ENCODE measurements at places on chromosomes 4 and X. TPM values are rescaled to one million over a fixed set of nuclear protein-coding genes. Genes with fewer than 3 reads are reported as not detected.

The SLC25A14 gene
- 13.2 TPM for total RNA-seq

The ZMAT1 gene
- total RNA-seq = not detected

- no peak for DNase-seq
- no peak overlapping the region for H3K27ac ChIP-seq
- no peak overlapping the region for H3K4me3 ChIP-seq
Observed at GRCh38 chr4:156870861-156871260, 100.7 kb downstream of the PDGFC start.

DNA sequence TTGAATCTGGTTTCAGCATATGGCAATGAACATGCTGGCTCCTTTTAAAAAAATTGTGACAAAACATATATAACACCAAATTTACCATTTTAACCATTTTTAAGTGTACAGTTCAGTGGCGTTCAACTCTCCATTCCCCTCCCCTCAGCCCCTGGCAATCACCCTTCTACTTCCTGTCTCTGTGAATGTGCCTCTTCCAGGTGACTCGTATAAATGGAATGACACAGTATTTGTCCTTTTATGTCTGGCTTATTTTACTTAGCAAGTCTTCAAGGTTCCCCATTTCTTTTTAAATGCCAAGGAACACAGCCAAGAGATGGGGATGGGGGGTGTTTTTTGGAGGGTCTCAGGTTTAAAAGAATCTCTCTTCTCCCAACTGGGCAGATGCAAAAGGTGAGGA lies 35.4 kb upstream of the BCLAF3 start:
- DNase-seq = peak; percentile 24
- H3K36me3 ChIP-seq = no peaks in the 10 kb centered on the region
- no peak overlapping the region for H3K4me3 ChIP-seq

DNA sequence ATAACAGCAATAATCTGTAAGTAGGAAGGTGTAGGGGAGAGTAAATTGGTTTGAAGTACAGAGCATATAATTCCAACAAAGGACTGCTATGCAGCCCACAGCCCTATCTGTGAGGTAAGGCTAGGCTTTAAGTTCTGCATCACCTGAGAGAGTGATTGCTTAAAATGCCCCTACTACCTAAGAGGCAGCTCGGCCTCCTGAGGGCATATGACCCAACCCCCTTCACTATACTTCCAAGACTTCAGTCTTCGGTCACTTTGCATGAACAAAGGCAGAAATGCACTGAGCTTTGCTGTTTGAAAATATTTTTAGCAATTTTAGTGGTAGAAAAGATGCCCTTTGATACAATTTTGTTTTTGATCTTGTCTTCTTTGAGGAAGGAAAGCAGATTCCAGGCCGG lies 4.9 kb upstream of the DDX3X start:
- H3K4me1 ChIP-seq = peaks cover 18% of the 10 kb centered on the region
- no peak overlapping the region for H3K27ac ChIP-seq
- no peaks in the 10 kb centered on the region for H3K36me3 ChIP-seq
- no peaks in the 10 kb centered on the region for H3K27me3 ChIP-seq

- DNase-seq = peak; percentile 59
- H3K27me3 ChIP-seq = no peaks in the 10 kb centered on the region
- no peak overlapping the region for H3K27ac ChIP-seq
- H3K4me3 ChIP-seq = no peak overlapping the region
Observed at GRCh38 chrX:129637217-129638109, 17.3 kb downstream of the APLN start.

- no peak for DNase-seq
- H3K27ac ChIP-seq = no peak overlapping the region
Observed at GRCh38 chrX:123617007-123617406, 115.8 kb downstream of the THOC2 start.

DNA sequence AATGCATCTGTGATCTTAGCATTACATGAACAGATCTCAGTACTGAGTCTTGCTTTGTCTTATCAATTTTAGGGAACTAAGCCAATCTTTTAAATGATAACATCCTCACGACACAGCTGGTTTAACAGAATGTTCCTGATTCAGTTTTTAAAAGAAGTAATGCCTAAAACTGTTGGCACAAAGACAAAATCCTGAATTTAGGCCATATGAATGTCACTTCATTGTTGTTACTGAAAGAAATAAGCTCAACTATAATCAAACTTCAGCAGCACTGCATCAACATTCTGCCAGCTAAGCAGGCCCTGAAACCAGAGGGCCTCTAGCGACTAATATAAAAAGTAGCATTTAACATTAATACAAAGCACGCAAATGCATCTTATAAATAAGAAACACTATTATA lies 130.6 kb downstream of the FRYL start:
- DNase-seq = no peak
- H3K4me1 ChIP-seq = peaks cover 43% of the 10 kb centered on the region
- no peak overlapping the region for H3K27ac ChIP-seq
- H3K27me3 ChIP-seq = no peaks in the 10 kb centered on the region
